ENCODE measurements at places on chromosomes 11 and 22. TPM values are rescaled to one million over a fixed set of nuclear protein-coding genes. Genes with fewer than 3 reads are reported as not detected.

GRCh38 chr11:95296621-95297025 lies 65.6 kb upstream of the SESN3 start:
- H3K27me3 ChIP-seq: no peaks in the 10 kb centered on the region
- H3K27ac ChIP-seq: no peak overlapping the region

DNA sequence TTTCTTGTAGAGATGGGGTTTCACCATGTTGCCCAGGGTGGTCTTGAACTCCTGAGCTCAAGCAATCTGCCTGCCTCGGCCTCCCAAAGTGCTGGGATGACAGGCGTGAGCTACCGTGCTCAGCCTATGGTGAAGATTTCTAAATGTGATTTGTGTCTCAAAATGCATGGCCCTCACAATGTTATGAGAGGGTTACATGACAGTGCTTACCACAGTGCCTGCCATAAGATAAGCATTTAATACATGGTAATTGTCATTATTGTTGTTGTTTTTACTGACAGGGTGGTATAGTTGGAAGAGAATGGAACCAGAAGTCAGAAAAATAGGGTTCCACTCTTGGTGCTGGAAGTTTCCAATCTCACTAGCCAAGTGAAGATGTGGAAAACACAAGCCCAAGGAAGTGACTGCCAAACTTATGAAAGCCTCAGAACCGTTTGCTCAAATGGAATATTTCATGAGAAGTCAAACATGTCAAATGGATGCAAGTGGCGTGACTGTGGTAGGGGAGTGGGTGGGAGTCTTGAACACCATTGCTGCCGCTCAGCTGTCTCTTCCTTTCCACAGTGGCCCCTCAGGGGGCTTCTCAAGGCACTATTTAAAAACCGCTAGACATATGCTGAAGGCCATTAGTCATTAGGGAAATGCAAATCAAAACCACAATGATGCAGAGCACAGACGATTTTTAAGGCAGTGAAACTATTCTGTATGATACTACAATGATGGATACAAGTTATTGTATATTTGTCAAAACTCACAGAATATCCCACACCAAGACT lies 29.1 kb upstream of the LMO2 start:
- H3K36me3 ChIP-seq: no peaks in the 10 kb centered on the region
- DNase-seq: no peak
- H3K27ac ChIP-seq: no peak overlapping the region
- peaks cover 12% of the 10 kb centered on the region for H3K4me1 ChIP-seq
- H3K4me3 ChIP-seq: no peak overlapping the region
- no peaks in the 10 kb centered on the region for H3K27me3 ChIP-seq

DNA sequence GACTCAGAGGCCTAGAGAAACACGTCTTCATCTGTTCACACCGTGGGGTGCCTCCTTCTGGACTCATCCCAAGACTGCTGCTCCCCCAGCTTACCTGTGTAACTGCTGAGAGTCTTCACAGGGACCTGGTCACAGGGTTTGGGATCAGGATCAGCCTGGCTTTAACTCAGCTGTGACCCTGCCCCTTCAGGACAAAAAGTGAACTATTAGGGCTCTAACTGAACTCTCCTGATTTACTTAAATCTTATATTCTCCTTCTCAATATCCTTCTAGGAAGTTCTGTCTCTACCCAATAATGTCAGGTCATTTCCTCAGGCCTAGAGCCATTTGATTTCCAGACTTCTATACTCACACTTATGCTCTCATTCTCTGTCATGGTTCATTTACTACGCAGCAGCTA lies 108.4 kb downstream of the ZNF280B start:
- no peaks in the 10 kb centered on the region for H3K4me1 ChIP-seq
- DNase-seq: no peak
- no peak overlapping the region for H3K27ac ChIP-seq
- no peaks in the 10 kb centered on the region for H3K36me3 ChIP-seq

DNA sequence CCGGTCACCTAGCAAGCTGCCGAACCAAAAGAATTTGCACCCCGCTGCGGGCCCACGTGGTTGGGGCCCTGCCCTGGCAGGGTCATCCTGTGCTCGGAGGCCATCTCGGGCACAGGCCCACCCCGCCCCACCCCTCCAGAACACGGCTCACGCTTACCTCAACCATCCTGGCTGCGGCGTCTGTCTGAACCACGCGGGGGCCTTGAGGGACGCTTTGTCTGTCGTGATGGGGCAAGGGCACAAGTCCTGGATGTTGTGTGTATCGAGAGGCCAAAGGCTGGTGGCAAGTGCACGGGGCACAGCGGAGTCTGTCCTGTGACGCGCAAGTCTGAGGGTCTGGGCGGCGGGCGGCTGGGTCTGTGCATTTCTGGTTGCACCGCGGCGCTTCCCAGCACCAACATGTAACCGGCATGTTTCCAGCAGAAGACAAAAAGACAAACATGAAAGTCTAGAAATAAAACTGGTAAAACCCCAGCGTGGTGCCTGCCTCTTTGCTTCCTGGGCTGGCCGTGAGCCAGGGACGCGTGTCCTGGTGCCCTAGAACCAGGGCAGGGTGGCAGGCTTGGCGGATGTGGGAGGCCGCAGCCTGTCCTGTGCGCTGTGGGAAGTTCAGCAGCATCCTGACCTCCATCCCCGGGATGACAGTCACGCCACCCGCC lies 13.2 kb downstream of the CCND1 start:
- H3K27ac ChIP-seq: no peak overlapping the region
- H3K4me1 ChIP-seq: no peaks in the 10 kb centered on the region

DNA sequence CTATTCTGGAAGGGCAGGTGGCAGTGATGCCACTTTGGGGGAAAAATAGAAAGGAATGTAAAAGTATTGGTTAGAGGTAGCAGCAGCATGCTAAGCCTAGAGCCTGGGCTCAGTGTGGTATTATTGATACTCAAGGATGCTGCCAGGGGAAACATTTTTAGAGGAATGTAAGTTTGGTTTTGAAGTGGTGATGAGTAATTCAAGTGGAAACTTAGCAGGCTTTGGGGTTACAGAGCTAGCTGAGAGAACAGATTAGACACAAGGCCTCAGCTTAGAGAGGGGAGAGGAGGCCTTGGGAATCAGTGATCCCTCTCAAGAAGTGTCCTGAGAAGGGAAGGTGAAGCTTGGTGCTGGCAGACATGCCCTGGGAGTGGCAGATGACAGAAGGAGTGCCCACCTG lies 32.9 kb upstream of the DDI1 start:
- H3K4me3 ChIP-seq: no peak overlapping the region
- no peak overlapping the region for H3K27ac ChIP-seq
- H3K36me3 ChIP-seq: no peaks in the 10 kb centered on the region
- no peak for DNase-seq

GRCh38 chr22:32607086-32607485 lies 132.5 kb downstream of the FBXO7 start:
- H3K36me3 ChIP-seq: no peaks in the 10 kb centered on the region
- no peaks in the 10 kb centered on the region for H3K27me3 ChIP-seq
- H3K4me3 ChIP-seq: no peak overlapping the region
- DNase-seq: no peak
- no peaks in the 10 kb centered on the region for H3K4me1 ChIP-seq
- no peak overlapping the region for H3K27ac ChIP-seq

DNA sequence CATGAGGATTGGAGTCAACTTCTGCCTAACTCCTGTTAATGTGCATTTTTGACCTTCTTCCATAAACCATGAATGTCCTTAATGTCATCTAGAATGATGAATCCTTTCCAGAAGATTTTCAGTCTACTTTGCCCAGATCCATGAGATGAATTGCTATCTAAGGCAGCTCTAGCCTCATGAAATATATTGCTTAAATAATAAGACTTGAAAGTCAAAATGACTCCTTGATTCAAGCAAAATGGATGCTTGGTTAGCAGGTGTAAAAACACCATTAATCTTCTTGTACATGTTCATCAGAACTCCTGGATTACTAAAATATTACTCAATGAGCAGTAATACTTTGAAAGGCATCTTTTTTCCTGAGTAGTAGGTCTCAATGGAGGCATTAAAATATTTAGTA lies 238.5 kb upstream of the ZC3H12C start:
- no peaks in the 10 kb centered on the region for H3K4me1 ChIP-seq
- no peaks in the 10 kb centered on the region for H3K27me3 ChIP-seq
- H3K27ac ChIP-seq: no peak overlapping the region
- no peak overlapping the region for H3K4me3 ChIP-seq
- DNase-seq: no peak
- no peaks in the 10 kb centered on the region for H3K36me3 ChIP-seq

DNA sequence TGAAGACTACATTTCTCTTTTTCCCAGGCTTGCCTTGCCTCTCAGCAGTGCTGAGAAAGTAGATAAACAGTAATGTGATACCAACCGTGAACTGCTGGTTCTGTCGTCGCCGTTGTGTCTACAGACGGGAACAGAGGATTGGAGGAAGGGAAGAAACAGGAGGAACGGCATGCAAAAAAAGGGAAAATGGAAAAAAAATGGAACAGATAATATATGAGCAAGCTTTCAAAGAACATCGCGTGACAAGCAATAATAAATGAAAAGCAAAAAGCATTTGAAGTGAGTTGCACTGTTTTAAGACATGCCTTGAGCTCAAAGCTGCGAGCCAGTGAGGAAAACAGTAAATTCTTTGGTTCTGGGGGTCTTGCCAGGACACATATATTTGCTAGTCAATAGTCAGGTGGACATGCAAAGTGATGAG lies 305.9 kb downstream of the CADM1 start:
- no peaks in the 10 kb centered on the region for H3K4me1 ChIP-seq
- no peak overlapping the region for H3K4me3 ChIP-seq
- no peak for DNase-seq
- H3K27me3 ChIP-seq: no peaks in the 10 kb centered on the region
- H3K36me3 ChIP-seq: no peaks in the 10 kb centered on the region

Gene AGBL2
- 7.0 TPM for polyA plus RNA-seq

Gene ANO1
- 5.6 TPM for polyA plus RNA-seq

Gene TMEM179B
- 47.3 TPM for polyA plus RNA-seq

Gene EHBP1L1
- 35.3 TPM for polyA plus RNA-seq

Measured in left lung (tissue), 14 donors.